ENCODE measurements at places on chromosomes 12 and 14.

DNA sequence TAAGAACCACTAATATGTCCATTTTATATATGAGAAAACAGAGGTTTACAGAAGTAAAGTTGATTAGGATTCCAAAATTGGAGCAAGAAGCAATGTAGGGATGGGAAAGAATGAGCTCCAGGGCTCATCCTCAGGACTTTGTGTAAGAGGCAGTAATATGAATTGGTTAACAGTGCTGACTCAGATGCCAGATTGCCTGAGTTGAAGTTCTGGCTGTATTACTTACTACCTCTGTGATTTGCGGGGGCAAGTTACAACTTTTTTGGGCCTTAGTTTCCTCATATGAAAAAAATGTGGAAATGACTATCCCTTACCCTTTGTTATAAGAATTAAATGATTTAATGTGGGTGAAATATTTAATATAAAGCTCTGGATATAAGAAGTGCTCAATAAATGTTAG is 35.1 kb upstream of the PPP2R5E start:
- no peak for DNase-seq

GRCh38 chr12:24352363-24352762 is 402.9 kb upstream of the SOX5 start:
- no peak for DNase-seq

- no peak for DNase-seq
Observed at GRCh38 chr14:95535226-95536021, 574 bp downstream of the GLRX5 start.

DNA sequence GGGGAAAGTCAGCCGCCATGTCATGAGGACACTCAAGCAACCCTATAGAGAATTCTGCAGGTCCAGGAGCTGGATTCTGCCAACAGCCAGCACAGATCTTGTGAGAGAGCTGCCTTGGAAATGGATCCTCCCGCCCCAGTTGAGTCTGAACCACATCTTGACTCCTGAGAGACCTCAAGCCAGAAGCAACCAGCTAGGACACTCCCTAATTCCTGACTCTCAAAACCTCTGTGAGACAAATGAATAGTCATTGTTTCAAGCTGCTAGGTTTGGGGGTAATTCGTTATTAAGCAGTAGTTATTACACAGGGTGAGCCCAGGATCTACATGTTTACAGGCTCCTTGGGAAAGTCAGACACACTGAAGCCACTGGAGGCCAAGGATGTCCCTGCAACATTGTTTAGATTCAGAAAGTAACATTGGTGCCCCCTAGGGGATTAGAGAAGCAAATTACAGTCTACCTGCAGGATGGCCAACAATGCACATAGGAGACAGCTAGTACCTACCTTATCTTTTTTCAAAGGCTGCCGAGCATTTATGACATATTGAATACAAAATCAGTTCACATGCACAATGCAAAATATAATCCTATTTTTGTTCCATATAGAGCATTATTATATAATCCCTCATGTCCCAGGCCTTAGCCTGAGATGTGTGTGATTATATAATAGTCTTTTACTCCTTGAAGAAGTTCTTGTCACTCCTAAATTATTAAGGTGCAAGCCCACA is 57.9 kb upstream of the FICD start:
- peak; percentile 42 for DNase-seq
